ENCODE measurements at places on chromosomes 7 and 10.

- DNase-seq = peak; percentile 54
Observed at GRCh38 chr7:99624484-99624883, 7.7 kb downstream of the ZSCAN25 start.

GRCh38 chr10:102670065-102670670 lies 25.9 kb downstream of the TRIM8 start:
- DNase-seq = no peak

- no peak for DNase-seq
Observed at GRCh38 chr10:114720685-114721278, 62.7 kb upstream of the ABLIM1 start.

DNA sequence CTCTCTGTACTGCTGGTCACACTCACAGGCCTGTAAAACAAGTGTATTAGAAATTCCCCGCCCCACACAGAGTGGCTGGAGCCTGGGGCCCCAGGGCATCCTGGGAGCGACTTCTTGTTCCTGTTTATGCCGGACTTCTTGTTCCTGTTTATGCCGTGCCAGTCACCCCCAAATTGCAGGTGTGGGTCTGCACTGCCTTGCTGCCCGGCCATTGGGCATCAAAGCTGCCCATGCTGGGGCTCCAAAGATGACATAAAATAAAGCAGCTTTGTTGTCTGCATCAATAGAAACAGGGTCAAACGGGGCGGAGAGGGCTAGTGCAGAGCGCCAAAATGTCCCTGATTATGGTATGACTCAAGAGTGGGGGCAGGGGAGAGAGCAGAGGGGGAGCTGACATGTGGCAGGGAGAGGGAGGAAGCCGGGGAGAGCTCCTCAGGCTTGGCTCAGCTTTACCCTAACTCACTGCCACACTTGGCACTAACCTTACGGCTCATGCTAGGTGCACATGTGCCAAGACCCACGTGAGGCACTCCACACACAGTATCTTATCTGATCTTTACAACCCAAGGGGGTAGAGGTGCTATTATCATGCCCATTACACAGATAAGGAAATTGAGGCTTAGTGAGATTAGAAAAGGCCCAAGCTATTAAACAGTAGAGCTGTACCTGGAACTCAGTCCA lies 98.4 kb downstream of the PIP4K2A start:
- DNase-seq = no peak

DNA sequence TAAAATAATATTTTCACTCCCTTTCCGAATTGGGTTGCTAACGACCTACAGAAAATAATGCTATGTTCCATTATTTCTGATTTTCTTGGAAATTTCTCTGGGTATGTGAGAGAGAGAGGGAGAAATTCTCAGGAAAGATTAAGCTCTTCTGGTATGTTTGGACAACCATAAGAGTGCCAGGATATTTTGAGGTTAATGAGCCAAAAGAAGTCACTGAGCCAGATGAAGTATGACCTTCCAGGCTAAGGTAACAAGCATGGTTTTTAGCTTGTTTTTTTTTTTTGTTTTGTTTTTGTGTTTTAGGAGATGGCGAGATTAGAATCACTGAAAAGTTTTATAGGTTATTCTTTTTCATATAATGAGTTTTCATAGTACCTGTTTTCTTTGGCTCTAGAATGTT lies 171.0 kb upstream of the FOXP2 start:
- no peak for DNase-seq

DNA sequence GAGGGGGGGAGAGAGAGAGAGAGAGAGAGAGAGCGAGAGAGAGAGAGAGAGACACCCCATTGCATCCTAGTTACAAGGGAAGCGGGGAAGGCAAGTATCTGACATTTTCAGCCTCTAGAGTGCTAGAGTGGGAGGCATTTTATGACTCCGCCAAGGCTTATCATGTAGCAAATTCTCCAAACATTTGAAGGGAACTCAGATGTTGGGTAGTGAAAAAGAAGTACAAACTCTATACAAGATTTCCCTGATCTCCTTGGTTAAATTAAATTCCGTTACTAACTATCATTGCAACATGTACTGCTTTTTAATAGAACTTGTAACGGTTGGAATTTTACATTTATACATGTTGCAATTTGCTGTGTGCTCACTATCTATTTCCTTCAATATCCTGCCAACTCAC lies 83.4 kb upstream of the FAM3C start:
- no peak for DNase-seq

DNA sequence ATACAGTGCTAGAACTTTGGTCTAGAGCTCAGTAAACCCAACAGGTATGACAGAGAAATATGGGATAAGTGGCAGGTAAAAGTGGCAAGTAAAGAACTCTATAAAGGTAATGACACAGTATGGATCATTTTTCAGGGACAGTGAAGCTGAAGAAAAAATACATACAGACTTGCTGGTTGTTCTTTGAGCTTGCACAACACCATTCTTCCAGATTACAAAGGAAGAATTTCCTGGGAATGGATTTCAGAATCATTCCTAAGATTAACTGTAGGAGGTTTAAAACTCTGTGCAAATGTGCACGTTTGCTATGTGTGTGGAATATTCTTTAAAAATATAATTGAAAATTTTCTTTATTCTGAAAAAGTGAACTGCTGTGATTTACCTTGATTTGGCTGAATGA lies 36.0 kb downstream of the PHF14 start:
- no peak for DNase-seq

DNA sequence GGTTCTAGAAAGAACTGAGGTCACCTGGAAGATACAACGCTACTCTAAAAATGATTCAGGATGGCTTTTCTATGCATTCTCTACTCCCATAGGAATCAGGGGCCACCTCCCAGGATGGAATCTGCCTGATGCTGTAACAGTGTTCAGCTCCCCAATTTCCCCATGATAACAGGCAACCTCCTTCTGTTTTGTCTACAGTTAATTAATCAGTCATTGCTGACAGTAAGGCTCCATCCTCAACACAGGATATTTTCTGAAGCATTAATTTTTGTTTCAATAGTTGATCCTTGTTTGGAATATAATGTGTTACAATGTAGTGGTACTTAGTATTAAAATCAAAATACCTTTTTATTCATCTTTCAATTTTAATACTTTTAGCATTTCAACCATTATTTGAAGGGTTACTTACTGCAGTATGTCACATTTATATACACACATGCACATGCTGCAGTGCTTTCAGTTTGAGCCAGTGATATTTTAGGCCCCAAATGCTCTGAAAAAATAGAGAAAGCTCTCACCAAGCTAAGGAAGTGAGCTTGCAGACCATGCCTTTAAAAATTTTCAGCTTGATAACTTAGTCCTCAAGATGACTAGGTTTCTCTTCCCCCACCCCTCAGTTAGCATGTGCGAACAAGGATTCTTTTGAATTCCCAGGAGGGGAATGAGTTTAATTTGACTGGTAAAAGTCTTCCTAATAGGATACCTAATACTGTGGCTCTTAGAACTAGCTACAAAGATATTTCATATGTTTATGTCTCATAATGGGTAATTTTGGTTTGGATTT lies 592 bp upstream of the PIK3CG start:
- no peak for DNase-seq

- DNase-seq = no peak
Observed at GRCh38 chr10:75487755-75488125, 56.3 kb downstream of the LRMDA start.

GRCh38 chr10:72542396-72542815 lies 83.5 kb downstream of the MICU1 start:
- DNase-seq = no peak

DNA sequence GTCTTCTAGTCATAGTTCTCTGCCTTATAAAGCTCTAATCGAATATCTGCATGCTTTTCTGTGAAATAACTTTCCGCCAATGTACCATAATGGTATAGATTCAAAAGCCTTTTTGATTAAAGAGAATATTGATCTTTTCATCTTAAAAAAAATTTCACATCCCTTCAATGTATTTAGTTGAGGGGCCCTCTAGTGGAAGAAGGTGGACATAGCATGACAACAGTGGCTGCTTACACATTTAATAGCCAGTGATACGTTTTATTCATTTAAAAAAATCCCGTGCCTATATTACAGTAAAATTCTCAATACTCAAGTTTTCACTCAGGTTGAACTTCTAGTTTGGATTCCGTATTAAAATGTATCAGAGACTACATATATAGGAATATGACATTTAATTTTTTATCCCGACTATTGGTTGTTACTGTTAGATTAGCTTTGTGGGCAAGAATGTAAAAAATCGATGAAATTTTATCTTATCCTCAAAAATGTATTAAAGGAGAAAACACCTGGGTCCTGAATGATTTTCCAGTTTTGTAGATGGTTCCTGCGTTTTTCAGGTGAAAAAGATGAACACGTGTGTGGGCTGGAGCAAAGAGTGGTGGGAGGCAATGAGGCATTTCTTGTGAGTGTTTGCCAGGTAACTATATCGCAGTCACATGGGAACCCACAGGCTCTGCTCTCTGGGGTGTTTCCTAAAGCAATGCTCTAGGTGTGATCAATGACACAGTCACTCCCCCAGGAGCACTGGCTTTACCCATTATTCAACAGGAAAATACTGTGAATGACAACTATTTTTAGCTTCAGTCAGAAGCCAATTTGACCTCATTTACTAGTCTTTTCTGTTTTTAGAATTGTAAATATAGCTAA lies 24.1 kb upstream of the PNLIP start:
- DNase-seq = no peak

DNA sequence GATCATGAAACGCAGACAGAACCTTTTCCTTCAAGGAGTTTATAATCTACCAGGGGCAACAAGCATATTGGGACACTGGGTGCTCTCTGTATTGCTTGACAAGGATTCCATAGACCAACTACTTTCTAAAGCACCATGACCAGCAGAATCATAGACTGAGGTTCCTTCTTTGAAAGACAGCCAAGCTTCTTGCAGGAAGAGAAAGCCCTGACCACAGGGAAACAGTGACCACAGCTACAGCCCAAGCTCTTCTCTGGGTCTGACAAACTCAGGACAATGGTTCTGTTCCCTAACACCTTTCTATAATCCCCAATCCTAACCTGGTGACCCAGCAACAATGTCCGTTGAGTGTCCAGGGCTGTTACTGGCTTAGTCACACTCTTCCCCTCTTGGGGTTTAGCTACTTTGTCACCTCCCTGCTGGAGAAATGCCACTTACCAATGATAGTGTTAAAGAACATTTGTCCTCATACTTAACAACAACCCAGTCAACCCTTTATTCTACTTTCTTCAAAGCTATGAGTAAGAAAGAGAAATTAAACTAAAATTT lies 155.7 kb downstream of the JAZF1 start:
- DNase-seq = no peak

GRCh38 chr10:47133871-47134570 lies 166.0 kb upstream of the GDF10 start:
- DNase-seq = no peak

- no peak for DNase-seq
Observed at GRCh38 chr7:25559581-25560367, 331.5 kb upstream of the NPVF start.

GRCh38 chr10:1788401-1788800 lies 51.1 kb upstream of the ADARB2 start:
- DNase-seq = no peak

DNA sequence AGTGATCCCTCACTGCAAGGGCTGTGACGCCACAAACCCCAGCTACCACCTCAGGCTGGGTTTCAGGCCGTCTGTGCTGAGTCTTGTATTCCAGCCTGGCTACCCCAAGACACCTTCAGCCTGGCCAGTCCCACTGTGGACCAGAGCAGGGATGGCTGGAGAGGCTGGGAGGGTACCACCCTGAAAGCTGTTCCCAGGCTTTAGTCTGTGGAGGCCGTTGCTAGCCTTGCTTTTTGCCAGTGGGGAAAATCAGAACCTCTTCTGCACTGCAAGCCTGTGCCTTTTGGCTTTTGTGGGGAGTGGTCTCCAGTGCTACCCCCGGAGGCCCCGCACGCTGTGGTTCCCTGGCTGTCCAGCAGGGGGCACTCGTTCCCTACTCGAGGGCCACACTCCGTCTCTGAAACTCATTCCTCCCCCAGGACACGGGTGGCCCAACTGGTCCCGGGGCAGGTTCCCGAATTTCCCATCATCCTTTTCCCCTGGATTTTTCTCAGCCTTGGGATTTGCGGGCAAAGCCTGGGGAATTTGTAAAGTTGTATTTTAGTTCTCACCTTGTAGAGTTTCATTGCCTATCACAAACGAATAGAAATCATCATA lies 128.4 kb upstream of the BTBD16 start:
- no peak for DNase-seq

- DNase-seq = no peak
Observed at GRCh38 chr10:103781329-103782061, 73.9 kb downstream of the SH3PXD2A start.

- peak; percentile 3 for DNase-seq
Observed at GRCh38 chr10:29479081-29479925, 155.5 kb downstream of the SVIL start.

DNA sequence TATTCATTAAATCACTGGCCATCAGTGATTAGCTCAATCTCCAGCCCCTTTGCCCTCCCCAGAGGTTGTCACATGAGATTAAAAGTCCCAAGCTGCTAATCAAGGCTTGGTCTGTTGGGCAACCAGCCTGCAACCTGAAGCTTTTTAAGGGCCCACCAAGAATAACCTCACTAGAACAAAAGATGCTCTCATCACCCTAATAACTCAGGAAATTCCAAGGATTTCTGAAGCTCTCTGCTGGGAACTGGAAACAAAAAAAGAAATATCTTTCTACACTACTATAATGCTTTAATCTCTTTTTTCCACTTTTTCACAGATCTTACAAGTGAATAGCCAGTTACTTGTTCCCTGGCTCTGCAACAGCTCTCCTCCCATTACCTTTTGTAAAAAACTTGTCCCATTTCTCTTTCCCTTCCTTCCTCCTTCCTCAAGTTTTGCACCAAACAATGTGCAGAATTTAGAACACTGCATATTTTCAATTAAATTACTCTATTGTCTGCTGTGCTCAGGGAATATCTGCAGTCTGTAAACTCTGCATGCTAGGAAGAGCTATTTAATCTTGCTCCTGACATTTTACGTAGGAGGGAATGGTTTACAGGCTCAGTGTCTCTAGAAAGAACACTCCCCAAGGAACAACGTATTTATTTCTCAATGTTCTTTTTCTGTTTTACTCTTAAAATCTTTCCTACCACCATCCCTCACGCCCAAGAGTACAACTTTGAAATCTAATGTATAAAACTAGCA lies 169.1 kb downstream of the IMMP2L start:
- DNase-seq = no peak

DNA sequence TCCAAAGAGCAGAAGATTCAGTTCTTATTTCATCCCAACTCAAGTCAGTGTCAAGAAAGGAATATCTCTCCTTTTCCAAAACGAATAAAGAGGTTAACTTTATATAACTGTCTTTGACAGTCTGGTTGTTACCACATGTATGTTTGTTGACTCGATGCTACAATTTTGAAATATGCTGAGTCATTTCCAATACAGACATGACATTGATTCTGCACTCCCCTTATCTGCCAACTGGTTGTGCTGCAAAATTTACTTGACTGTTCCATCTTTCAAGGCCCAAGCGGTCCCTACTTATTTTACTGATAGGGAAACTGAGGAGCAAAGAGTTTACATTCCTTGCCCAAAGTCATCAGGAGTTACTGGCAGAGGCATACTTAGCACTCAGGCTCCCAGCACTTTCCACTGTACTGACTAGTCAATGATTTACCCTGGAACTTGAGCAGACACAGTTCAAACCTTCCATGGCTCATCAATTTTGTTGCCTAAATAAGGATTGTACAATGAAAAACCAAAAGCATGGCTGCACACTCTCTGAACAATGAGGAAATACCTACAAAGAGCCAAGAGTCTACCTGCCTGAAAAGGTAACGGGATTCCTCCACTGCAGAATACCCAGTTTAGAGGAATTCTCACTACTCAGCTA lies 52.8 kb downstream of the ABLIM1 start:
- DNase-seq = no peak

Data from activated naive CD4-positive, alpha-beta T cell (primary cell).